Upper lobe of left lung (tissue), 6 donors: ENCODE measurements at places on chromosomes 6 and 20. TPM values are rescaled to one million over a fixed set of nuclear protein-coding genes. Genes with fewer than 3 reads are reported as not detected.

The CNBD2 gene
- 3.7 TPM for total RNA-seq

The BMP7 gene
- total RNA-seq, result 4.0 TPM

The SEMG1 gene
- total RNA-seq, result not detected

The TRIM31 gene
- not detected for total RNA-seq

The CLPSL1 gene
- total RNA-seq, result not detected

The JPH2 gene
- 5.5 TPM for total RNA-seq

The ELOVL2 gene
- total RNA-seq, result not detected

The RANBP9 gene
- total RNA-seq, result 29.8 TPM

The CLDN20 gene
- total RNA-seq, result not detected

The TFAP2D gene
- not detected for total RNA-seq

The DEFB132 gene
- not detected for total RNA-seq

The RFX6 gene
- total RNA-seq, result not detected

The IMPG1 gene
- not detected for total RNA-seq

The SSTR4 gene
- 0.30 TPM for total RNA-seq

The IL17F gene
- not detected for total RNA-seq

The RHAG gene
- not detected for total RNA-seq

The ADGRF1 gene
- total RNA-seq, result 4.2 TPM

The KIZ gene
- 29.3 TPM for total RNA-seq

The EFCAB8 gene
- total RNA-seq, result 0.10 TPM

The ZC2HC1B gene
- not detected for total RNA-seq

The PNLDC1 gene
- total RNA-seq, result not detected

The SIGLEC1 gene
- total RNA-seq, result 16.3 TPM

The SLC4A11 gene
- 7.2 TPM for total RNA-seq

The ZBTB22 gene
- total RNA-seq, result 29.2 TPM

The LY6G5B gene
- total RNA-seq, result 6.7 TPM

The PPP1R3G gene
- 0.37 TPM for total RNA-seq

The BEND6 gene
- total RNA-seq, result 0.30 TPM

The MOCS3 gene
- 4.4 TPM for total RNA-seq

The GNRH2 gene
- 1.1 TPM for total RNA-seq

The KHDC1L gene
- not detected for total RNA-seq

The ATP6V1G2 gene
- 0.55 TPM for total RNA-seq

The MOXD1 gene
- total RNA-seq, result 11.5 TPM

The DOK5 gene
- total RNA-seq, result not detected

The LBP gene
- 0.14 TPM for total RNA-seq

The MYL9 gene
- total RNA-seq, result 105 TPM

The CFAP61 gene
- total RNA-seq, result 10.5 TPM

The GPLD1 gene
- 2.5 TPM for total RNA-seq

The SEL1L2 gene
- total RNA-seq, result not detected

The CDH26 gene
- 4.6 TPM for total RNA-seq

The ZFP57 gene
- not detected for total RNA-seq

The CDKN1A gene
- 77.3 TPM for total RNA-seq

The GPR6 gene
- not detected for total RNA-seq

The CD40 gene
- 25.3 TPM for total RNA-seq

The SLC17A1 gene
- not detected for total RNA-seq
